ENCODE measurements at places on chromosomes 12 and 14.

GRCh38 chr12:67633024-67633610 lies 15.4 kb upstream of the DYRK2 start:
- DNase-seq = no peak

- DNase-seq = no peak
These were observed 23.2 kb downstream of the PRKCH start for GRCh38 chr14:61344437-61345150.

DNA sequence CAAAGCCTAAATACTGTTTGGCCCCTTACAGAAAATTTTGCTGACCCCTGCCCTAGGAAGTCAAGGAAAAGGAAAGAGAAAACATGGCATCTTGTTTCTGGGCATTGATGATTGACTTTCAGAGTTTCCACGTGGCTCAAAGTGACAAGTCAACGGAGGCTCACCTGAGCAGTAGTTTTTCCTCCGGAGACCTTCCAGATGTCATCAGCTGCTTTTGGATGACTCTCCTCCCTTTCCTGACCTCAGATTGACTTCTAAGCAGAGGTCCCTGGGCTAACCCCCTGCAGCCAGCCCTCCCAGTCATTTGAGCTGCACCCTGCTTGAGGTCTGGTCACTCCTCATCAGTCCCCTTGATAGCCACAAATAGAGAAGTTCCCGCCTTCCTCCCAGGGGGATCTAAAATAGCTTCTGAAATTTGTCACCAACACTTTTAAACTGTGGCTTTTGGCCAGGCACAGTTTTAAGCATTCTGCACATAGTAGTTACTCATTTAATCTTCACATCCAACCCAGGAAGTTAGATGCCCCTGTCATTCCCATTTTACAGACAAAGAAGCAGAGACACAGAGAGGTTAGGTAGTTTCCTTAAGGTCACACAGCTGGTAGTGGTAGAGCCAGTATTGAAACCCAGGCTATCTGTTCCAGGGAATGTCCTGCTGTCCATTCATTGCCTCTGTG lies 143.4 kb downstream of the CHST11 start:
- no peak for DNase-seq

DNA sequence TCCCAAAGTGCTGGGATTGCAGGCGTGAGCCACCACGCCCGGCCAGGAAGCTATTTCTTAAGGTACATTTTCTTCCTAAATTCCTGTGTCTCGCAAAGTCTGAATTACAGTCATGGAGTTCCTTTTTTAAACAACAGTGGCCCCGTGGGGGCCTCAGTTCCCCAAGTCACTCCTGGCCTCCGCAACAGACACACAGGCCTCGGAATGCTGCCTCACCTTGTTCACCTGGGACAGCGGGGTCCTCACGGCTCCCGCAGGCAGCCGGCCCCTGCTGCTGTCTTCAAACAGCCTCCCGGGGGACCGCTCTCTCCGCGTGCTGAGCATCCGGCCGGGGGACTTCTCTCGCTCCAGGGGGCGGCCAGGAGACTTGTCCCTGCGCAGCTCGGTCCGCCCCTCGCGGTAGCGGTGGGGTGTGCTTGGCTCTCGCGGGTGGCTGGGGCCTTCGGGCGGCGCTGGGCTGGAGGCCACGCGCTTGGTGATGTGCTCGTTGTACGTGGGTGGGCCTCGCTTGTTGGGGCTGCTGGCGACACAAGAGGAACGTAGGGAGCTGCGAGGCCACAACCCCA lies 22.1 kb downstream of the PRKAB1 start:
- DNase-seq = no peak

DNA sequence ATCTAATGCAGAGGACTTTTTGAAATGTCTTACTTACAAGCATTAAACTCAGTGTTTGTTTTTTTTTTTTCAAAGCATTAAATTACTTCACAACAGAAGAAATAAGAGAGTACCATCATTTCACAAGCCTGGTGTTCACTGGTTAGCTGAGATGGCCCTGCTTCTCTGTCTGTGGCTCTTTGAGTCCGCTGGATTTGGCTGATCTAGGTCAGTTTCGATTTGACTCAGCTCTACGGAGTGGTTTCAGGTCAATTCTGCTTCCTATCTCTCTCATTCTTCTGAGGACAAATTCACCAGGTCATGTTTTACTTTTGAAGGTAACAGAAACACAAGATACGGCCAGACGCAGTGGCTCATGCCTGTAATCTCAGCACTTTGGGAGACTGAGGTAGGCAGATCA lies 1066.1 kb downstream of the FLRT2 start:
- DNase-seq = no peak

DNA sequence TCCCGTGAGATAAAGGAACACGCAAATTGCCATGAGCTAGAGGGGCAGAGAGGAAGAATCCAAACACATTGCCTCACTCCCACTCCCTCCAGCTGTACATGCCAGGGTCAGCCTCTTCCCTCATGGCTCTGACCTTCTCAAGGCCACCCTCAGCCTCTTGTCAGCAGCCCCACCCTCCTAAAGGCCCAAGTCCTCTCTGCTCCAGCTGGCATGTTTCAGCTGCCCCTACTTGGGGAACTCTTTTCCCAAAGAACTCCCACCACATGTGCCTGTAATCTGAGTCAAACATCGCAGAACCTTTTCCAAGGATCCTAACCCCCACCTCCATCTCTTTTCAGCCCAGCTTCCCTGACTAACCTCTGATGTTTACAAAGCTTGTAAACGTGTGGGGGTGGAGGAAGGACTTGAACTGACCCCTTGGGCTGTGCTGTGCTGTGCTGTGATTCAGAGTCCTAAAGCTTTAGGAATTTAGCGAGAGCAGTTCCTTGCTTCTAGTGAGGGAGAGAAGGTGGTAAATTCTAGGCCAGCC lies 7.3 kb upstream of the CACNB3 start:
- DNase-seq = no peak

GRCh38 chr12:53063708-53064612 lies 14.1 kb downstream of the TNS2 start:
- DNase-seq = no peak

DNA sequence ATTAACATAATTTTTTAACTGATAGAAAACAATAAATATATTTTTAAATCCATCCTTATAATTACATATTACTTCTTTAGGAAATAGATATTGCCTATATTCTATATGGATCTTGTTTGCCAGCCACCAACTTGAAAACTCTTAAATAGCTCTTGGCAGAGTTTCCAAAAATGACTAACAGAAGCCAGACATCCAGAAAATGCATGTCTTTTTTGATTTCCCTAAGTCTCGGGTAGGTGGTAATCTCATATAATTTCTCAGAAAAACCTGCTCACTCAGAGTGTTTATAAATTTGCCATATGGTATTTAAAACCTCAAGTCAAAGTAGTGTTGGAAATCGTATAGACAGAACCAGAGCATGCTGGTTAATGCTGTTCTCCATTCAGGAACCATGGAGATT lies 360.4 kb upstream of the FOXG1 start:
- DNase-seq = no peak

- DNase-seq = no peak
These were observed 30.3 kb downstream of the FBXL14 start for GRCh38 chr12:1564067-1564466.

- no peak for DNase-seq
These were observed 79.6 kb downstream of the ITPK1 start for GRCh38 chr14:93035917-93036651.

DNA sequence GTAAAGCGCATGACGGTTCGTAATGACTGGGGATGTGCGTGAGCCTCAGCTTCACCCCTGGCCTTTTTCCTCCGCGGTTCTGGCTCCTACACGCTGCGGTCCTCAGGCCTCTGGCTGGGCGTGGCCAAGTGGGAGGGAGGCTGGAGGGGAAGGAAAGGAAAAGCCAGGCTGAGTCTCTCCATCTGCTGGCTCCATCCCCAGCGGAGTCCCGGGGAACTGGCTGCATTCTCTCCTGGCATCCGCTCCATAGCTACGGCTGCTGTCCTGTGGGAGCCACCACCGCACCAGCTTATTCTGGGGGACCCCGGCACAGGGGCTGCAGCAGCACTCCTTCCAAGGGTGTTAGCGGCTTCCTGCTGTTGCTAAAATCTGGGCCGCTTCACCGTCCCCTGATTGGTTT lies 68.2 kb upstream of the SLC24A4 start:
- no peak for DNase-seq

Measured in activated CD4-positive, alpha-beta T cell treated with anti-CD3 and anti-CD28 coated beads for 1 hour (primary cell).